ENCODE measurements at places on chromosomes 13 and 19.

- DNase-seq, result no peak
Observed at GRCh38 chr19:3233831-3234230, 9.4 kb downstream of the CELF5 start.

- no peak for DNase-seq
Observed at GRCh38 chr19:51740356-51740755, 11.3 kb downstream of the FPR1 start.

GRCh38 chr13:45040622-45041021 is 51.3 kb downstream of the GPALPP1 start:
- DNase-seq, result no peak

GRCh38 chr19:47270408-47270807 is 4.3 kb upstream of the INAFM1 start:
- no peak for DNase-seq
